ENCODE measurements at places on chromosomes 12 and 14.
A peak's percentile ranks its signal among the peaks of the same experiment; 100 is the strongest.

GRCh38 chr14:74464785-74465184 lies 28.3 kb downstream of the NPC2 start:
- no peak for DNase-seq

GRCh38 chr12:46468160-46468559 lies 95.6 kb upstream of the SLC38A2 start:
- peak; percentile 51 for DNase-seq

GRCh38 chr14:74531467-74531866 lies 37.9 kb downstream of the ISCA2 start:
- DNase-seq = peak; percentile 28

DNA sequence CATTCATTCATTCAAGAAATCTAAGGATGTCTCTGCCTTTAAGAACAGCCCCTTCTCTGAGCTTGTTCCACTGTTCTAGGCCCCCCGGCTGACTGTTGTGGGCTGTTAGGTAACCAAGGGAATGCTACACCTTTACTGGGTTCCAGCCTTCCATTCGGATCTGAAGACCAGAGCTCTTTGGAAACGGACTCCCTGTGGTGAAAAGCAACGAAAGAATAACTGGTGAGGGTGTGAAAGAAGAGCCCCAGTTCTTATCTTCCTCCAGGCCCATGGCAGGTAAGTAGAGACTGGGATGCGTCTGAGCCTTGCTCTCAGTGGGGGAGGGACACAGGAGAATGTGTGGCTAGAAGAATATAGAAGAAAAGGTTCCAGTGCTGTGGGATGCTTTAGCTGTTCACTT lies 207.4 kb downstream of the TMEM132D start:
- no peak for DNase-seq

- no peak for DNase-seq
These were observed 15.1 kb downstream of the CHD8 start for GRCh38 chr14:21440859-21441258.

- no peak for DNase-seq
These were observed 46.0 kb upstream of the MANSC4 start for GRCh38 chr12:27826076-27826475.

All from stomach (tissue), 19 donors.